Activated T-cell treated with anti-CD3 and anti-CD28 coated beads, Interleukin-2, amount 50 U/mL, for 48 hours (primary cell): ENCODE measurements at places on chromosomes 16 and 17.

DNA sequence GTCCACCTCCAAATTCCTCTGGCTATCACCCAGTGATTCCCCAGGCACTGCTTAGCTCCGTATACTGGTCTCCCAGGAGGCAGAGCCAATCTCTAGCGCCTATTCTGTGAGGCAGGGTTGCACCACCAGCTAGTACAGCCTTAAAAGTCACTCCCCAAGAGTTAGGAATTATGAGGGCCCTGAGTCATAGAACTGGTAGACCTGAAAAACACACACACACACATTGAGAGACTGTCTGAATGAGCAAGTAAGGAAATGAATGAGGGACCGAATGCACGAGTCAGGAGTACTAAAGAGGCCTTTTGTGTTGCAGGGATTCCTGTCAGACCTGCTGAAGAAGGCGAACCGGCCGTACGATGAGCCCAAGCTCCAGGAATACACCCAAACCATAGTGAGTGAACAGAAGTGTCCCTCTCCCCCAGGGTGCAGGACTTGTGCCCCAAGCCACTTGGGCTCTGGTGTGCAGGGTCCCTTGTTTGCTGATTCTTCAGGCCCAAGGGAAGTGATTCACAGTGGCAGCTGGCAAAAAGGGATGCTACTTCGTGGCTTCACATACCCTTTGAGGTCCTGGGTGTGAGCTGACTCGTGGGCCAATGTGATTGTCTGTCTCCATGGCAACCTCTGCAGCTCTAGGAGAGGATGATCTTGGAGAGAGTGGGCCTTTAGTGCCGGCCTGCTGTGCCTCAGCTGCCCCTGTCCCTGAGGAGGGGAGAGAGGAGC, 24.7 kb downstream of the CALB2 start:
- peak; percentile 29 for DNase-seq

- peak; percentile 58 for DNase-seq
Measured at GRCh38 chr17:73643001-73643851, 1.0 kb downstream of the SDK2 start.

- no peak for DNase-seq
Measured at GRCh38 chr16:75854152-75854551, 127.9 kb upstream of the CPHXL start.

- DNase-seq, result no peak
Measured at GRCh38 chr16:35306915-35307314, 1847.5 kb downstream of the TP53TG3F start.

- DNase-seq, result no peak
Measured at GRCh38 chr17:16339402-16339801, 13.9 kb downstream of the CENPV start.

DNA sequence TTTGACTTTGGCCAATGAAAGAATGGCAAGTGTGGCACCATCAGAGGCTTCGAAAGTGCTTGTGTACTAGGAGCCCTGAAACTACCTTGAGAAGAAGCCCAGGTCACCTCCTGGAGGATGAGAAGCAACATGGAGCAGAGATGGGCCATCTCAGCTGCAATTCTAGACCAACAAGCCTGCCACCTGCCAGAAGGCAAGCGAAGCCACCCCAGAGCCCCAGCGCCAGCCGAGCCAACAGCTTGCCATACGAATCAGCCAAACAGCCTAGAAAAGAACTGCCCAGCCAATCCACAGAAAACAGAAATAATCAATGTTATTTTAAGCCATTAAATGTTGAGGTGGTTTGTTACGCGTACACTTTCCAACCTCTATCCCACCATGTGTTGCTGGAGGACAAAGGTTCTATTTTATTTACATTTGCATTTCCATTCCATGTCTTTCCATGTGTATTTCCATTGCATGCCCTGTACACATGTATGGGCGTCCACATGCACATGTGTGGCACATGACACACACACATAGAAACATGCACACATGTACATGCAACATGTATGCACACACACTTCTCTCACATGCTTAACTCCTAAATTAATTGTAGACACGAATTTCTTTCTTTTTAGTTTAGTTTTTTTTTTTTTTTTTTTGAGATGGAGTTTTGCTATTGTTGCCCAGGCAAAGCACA, 144.3 kb upstream of the TNRC6C start:
- no peak for DNase-seq

DNA sequence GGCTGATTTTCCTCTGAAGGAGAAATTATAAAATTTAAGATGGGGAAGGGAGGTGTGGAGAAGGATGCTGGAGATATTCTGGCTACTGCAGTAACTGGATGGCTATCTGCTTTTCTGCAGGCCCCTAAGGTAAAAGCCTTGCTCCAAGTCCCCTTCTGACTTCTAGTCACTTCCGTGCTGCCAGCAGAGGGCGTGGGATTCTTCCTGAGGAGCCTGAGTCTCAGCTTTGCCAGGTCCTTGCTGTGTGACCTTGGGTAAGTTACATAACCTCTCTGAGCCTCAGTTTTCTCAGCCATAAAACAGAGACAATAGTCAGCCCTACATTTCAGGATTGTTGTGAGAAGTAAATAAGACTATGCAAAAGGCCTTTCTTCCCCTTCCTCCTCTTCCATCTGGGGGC, 24.3 kb upstream of the TMEM220 start:
- DNase-seq, result peak; percentile 38

DNA sequence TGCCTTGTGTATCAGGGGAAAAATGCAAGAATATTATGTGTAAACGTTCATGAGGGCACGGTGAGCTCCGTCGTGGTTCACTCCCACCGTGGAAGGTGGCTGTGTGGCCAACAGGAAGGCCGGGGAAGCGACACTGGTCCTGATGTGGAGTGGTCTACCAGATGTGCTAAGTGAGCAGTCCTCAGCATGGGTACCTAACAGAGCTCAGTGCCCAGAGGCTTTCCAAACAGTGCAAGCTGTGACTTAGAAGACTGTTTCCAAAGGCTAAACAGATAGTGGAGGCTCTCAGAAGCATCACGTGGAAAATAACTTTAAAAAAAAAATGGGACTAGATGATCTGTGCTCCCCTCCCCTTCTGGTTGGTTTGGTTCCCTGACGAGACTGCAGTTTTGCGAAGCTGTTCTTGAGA, 199.3 kb upstream of the CHMP6 start:
- no peak for DNase-seq

GRCh38 chr17:75542728-75543336, 17.3 kb downstream of the LLGL2 start:
- no peak for DNase-seq

DNA sequence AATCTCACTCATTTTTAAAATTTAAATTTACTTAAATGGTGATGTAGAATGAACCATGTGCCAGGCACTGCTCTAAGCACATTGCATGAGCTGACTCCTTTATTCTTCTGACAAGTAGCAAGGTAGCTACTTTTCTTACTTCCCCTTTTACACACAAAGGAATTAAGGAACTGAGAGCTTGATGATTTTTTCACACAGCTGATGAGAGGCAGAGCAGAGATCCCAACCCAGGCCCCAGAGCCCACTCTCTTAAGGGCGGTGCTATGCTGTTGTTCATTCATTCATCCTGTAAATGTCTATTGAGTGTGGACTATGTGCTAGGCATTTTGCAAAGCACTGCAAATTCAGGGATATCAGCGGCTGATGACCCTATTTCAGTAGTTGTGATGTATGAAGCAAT, 17.9 kb downstream of the SEC14L5 start:
- no peak for DNase-seq

DNA sequence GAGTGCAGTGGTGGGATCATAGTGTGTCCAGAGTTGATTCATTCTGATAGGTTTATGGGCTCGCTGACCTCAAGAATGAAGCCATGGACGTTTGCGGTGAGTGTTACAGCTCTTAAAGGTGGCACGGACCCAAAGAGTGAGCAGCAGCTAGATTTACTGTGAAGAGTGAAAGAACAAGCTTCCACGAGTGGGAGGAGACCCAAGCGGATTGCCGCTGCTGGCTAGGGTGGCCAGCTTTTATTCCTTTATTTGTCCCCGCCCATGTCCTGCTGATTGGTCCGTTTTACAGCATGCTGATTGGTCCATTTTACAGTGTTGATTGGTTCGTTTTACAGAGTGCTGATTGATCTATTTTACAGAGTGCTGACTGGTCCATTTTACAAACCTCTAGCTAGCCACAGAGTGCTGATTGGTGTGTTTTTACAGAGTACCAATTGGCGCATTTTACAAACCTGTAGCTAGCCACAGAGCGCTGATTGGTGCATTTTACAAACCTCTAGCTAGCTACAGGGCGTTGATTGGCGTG, 17.5 kb downstream of the CACNG4 start:
- no peak for DNase-seq

DNA sequence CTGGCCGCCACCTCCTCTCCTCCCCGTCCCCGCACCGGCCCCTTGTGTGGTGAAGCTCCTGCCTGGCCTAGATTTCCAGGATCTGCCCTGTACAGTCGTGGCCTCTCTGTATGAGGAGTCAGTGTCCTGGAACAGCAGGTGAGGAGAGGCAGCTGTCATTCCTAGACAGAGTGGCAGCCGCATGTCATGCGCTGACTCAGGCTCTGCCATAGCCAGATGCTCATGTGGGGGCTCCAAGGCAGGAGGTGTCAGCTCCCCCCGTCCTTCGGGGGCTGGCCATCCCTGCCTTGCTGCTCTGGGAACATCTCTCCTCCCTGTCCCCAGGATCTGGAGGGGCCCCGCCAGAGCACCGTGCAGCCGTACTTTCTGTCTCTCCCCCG, 60.4 kb downstream of the BAIAP2 start:
- DNase-seq, result peak; percentile 69

DNA sequence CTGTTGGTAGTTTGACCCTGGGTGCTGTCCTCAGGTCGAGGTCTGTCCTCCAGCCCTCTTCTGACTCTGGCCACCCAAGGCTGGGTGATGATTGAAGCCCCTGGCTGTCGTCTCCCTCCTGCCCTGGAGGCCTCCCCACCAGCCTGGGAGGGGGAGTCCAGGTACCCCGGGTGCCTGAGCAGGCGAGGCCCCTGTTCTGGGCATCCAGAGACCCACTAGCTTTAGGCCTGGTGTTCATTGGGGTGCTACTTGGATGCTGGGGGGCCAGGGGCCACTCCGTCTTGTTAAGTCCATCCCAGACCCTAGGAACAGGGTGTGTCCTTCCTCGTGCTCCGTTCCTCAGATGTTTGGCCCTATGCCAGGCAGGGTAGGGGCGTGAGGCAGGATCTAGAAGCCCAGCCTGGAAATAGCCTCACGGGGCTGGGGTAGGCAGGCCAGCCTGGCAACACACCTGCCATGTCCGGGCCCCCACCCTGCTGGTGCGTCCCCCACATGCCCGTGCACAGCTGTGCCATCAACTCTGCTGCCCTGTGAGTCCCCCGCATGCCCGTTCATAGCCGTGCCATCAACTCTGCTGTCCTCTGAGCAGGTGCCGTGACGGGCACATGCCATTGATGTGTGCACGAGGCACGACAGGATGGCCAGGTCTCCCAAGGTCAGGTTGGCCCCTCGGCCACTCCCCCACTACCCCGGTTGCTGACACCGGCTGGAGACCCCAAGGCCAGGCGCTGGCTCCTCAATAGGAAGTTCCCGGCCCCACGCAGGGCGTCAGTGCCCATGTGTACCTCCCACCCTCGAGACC, 36.9 kb downstream of the GINS2 start:
- no peak for DNase-seq

DNA sequence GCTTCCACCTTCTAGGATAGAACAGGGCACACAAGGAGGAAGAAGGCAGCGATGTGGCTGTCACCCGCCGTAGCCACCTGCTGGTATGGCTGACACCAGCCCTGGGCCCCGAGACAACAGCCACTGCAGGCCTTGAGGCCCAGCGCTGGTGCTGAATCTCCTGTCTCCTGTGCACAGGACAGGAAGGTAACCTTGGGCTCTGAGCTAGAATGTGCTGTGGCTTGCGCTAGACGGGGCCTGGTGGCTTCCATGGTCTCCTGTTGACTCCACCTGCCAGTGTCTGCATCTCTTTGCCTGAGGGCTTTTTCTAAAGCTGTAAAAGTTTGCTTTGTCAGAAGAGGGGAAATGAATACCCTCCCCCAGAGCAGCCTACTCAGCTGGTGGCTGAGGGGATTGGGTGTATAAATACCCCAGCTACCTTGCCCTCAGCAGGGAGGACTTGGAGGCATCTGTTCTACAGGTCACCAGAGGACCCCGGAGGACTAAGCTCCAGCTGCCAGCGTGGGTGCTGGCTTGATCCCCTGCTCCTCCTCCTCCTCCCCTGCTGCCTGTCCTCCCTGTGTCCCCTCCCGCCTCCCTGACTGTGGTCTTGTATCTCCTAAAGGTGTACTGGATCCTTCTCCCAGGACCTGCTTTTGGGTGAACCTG, 76.1 kb upstream of the SDK2 start:
- DNase-seq, result peak; percentile 41

GRCh38 chr16:85642762-85643358, 29.7 kb downstream of the GSE1 start:
- no peak for DNase-seq

GRCh38 chr17:54907376-54907775, 6.7 kb downstream of the TOM1L1 start:
- DNase-seq, result no peak

DNA sequence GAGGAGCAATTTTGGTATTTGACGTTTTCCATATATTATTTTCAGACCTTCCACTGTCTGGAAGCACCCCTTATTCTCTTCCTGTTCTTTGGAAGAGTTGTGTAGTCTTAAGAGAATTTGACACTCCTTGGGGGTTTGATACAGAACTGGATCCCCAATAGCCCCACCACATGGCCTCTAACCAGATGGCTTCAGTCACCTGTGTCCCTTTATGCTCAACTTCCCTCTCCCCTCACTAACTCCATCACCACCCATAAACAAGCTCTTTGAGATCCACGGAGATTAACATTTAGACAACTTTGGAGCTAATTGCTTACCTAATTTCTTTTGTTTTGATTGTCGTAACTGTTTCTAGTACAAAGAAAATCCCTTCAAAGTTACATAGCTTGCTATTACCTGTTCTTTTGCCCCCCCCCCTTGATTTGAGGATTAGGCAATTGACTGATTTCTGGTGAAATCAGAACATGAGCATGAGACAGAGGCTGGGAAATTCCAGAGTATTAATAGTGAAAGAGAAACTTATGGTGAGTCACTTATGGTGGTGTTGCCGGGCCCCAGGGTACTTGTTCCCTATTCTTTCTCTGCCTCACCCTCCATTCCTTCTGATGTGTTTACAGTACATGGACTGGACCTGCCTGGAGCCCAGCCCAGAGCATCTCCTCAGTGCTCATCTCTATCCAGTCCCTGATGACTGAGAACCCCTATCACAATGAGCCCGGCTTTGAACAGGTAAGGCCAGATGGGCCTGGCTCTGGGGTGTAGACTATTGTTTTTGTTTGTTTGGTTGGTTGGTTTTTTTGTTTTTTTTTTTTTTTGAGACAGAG, 7.5 kb downstream of the UBE2Z start:
- DNase-seq, result peak; percentile 75

GRCh38 chr17:67025216-67025792, 19.1 kb upstream of the CACNG1 start:
- DNase-seq, result no peak
